ENCODE measurements at places on chromosomes 13 and 19. TPM values are rescaled to one million over a fixed set of nuclear protein-coding genes. Genes with fewer than 3 reads are reported as not detected.
A peak's percentile ranks its signal among the peaks of the same experiment; 100 is the strongest.

DNA sequence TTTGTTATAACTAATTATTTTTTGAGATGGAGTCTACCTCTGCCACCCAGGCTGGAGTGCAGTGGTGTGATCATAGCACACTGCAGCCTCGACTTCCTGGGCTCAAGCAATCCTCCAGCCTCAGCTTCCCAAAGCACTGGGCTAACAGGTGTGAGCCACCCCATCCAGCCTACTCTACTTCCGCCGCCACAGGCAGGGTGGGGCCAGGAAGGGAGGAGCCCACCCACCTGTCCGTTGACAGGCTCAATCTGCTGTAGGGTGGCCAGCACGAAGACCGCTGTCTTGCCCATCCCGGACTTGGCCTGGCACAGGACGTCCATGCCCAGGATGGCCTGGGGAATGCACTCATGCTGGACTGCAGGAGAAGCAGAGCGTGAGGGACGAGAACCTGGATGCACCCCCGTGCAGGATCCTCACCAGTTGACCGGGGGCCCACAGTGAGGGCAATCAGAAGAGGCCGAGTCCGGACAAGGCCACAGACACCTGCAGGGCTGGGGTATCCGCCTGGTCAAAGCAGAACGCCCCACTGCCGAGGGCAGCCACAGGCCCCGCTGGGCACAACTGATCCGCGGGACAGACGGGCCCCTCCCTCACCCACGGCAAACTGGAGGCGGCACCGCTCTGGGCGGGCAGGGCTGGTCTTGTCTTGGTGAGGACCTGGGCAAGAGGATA lies 6.7 kb downstream of the DDX39A start:
- DNase-seq = no peak

GRCh38 chr13:58048670-58049069 lies 417.1 kb downstream of the PCDH17 start:
- DNase-seq = no peak

DNA sequence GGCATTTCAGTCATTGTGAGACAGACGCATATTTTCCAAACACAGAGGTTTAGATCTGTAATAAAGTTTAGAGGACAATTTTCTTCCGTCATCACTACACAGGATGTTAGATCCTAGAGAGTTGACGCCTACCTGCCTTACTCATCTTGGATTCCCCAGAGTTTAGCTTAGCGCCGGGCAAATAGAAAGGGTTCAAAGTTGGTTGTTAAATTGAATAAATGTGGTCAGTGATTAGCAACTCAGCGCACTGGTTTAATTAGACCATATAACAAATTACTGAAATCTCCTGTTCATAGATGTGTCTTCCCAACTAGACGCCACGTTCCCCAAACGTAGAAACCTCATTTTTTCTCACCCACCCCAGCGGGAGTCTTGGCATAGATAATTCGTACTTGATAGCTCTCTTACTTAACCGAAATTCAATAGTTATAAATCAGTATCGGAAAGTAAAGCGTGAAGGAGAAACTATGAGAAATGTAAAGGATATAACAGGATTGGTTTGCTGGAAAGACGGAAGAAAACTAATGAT lies 726 bp upstream of the UFM1 start:
- peak; percentile 61 for DNase-seq

The TINCR gene
- total RNA-seq = 0.50 TPM

- peak; percentile 86 for DNase-seq
Measured at GRCh38 chr13:31045286-31046081, 113.0 kb downstream of the TEX26 start.

The ZNF229 gene
- 1.0 TPM for total RNA-seq

The ZNF845 gene
- total RNA-seq = 5.6 TPM

- DNase-seq = no peak
Measured at GRCh38 chr13:21033212-21033840, 28.1 kb downstream of the LATS2 start.

- no peak for DNase-seq
Measured at GRCh38 chr13:113013878-113014751, 45.1 kb downstream of the MCF2L start.

GRCh38 chr19:17772172-17772571 lies 20.9 kb downstream of the FCHO1 start:
- DNase-seq = peak; percentile 37

DNA sequence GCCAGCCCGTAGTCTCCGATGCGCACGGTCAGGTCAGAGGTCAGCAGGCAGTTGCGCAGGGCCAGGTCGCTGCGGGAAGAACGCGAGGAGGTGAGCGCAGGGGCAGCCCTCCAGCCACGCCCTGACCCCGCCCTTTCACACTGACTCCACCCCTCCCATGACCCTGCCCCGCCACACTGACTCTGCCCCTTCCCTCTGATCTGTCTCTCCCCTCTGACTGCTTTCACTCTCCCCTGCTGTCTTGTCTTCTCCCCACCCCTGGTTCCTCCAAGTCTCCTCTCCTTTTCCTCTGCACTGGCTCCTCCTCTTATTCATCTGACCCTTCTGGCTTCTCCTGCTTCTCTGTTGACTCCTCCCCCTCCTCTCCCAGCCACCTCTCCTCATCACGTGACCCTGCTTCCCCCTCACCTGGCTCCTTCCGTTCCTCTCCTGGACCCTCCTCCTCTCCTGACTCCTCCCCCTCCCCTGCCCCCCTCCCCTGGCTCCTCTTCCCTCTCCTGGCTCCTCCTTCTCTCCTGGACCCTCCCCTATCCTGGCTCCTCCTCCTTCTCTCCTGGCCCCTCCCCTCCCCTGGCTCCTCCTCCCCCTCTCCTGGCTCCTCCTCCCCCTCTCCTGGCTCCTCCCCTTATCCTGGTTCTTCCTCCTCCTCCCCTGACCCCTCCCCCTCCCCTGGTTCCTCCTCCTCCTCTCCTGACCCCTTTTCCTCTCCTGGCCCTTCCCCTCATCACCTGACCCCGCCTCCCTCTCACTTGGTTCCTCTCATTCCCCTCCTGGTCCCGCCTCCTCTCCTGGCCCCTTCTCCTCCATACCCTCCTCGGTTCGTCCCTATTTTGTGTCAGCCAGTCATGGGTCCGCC lies 9.9 kb downstream of the LMTK3 start:
- peak; percentile 87 for DNase-seq

DNA sequence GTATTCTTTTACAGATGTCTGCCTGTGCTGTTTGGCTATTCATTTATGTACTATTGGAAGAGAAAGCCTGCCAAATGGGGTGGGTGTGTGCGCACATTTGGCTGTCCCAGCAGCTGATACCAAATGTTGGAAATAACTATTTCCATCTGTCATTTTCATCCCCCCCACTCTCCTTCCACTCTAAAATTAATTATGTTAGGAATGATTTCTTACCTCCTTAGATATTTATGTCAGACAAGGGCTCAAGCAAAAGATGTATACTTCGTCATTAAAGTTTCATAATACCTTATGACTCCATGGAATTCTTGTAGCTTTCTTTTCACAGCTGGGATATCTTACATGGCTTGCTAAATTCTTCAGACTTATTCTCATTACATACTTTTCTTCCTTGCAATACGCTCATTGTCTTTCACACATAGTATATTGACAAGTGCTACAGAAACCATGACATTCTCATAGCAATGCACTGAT lies 18.6 kb downstream of the ITM2B start:
- no peak for DNase-seq

DNA sequence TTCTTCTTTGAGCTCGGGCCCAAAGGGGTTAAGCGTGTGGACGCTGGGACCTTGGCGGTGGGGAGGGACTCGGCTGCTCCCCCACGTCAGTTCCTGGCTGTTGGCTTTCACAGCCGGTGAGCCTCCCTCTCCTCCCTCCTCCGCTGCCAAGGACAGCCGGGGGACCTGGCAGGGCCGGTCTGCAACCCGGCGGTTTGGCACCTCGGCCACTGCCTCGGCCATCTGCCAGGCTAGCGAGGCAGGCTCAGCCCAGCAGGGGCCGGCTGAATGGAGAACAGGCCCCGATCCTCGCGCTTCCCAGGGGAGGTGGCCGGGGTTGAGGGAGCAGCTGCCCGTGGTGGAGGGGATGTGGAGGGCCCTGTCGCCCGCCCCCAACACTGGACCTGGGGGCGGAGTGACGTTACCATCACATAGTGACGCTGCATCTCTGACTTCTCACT lies 5.0 kb downstream of the TLE5 start:
- no peak for DNase-seq

GRCh38 chr19:3291644-3292043 lies 67.2 kb downstream of the CELF5 start:
- no peak for DNase-seq

DNA sequence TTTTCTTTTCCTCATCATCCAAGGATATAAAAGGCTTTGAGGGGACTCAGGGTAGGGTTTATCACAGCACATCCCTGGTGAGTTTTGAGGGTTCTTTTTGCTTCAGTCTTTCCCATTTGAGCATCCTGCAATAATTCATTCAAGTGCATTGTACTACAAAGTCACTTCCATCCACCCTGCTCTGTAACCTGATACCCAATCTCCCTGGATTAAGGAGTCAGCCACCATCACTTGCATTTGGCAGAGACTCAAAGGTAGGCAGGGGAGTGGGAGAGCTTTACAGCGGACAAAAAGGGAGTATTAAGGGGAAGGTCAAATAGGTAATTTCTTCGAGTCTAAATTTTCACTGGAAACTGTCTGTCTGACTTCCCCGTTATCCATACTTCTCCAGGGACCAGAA lies 216.1 kb upstream of the TMTC4 start:
- no peak for DNase-seq

GRCh38 chr13:22095794-22096193 lies 424.9 kb downstream of the FGF9 start:
- no peak for DNase-seq

DNA sequence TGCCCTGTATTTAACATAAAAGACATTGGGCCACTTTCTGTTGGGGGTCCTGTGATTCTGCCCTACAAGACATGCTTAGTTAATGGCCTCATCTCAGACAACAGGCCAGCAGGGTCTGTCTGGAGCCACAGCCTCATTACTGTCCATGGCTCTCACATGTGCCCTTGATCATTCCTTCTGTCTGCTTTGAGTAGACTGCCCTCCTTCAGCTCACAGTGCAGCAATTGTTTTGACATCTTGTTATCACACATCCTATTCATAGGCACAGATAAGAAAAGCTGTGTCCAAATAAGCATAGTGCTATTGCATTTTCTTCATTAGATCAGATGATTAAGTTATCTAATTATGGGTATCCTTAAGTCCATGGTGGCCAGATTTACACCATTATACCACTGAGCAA lies 127.9 kb downstream of the KCTD12 start:
- no peak for DNase-seq

The ZNF541 gene
- 0.29 TPM for total RNA-seq

- DNase-seq = no peak
Measured at GRCh38 chr13:89628567-89628966, 1718.9 kb upstream of the MIR17HG start.

GRCh38 chr19:34881982-34882381 lies 44.7 kb upstream of the ZNF30 start:
- DNase-seq = no peak

GRCh38 chr19:4061178-4061682 lies 5.5 kb downstream of the ZBTB7A start:
- DNase-seq = peak; percentile 57

DNA sequence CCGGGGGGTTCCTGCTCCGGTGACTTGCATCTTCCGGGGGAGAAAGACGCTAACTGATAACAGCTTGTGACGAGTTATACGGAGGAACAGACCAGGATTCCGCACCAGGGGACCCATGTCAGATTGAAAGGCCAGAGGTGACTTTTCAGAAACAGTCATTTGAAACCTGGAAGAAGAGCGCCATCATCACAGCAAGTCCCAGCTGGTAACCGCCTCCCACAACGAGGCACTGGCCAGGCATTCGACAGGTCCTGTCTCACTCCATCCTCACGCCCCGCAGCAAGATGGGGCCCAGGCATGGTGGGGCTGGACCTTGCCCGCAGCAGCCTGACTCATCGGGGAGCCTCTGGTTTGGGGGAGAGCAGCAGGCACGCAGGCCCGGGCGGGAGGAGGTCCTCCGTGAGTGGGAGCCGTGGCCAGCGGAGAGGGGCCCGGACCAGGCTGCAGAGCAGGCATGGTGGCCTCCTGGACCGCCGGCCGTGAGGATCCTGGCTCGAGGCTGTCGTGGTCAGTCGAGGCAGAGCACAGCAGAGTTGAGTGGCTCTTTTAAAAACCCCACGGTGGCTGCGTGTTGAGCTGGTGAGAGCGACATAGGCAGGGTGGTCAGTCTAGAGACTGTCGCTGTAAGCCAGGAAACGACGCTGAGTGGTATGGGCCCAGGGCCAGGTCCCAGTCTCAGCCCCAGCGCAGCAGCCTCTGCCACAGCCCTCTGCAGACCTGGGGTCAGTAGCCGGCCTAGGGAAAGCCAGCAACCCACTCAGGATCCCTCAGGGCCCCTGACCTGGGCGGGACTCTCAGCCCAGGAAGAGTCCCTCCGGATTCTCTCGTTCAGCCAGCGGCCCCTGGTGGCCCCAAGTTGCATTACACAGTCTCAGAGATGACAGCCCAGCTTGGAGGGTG lies 94.9 kb upstream of the MCF2L start:
- DNase-seq = peak; percentile 86

GRCh38 chr13:23889615-23890607 lies 711 bp upstream of the MIPEP start:
- DNase-seq = no peak

DNA sequence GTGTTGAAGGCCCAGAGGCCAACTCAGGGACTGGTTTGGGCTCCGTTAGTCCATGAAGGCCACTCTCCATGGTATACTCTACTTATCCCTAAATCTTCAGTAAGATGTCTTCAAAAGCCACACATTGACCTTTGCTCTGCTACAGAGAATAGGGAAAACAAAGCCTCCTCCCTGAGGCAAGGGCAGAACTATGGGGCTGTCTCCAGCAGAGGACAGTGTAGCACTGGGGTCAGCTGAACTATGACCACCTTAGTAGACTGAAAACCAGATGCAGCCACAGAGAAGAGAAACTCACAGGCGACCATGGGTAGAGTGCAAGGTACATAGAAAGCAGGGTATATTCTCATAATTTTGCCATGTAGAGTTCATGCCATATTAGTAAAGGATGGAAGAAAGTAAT lies 587.4 kb downstream of the LMO7 start:
- no peak for DNase-seq

The TEX29 gene
- total RNA-seq = 0.67 TPM

GRCh38 chr19:36652958-36653357 lies 13.7 kb downstream of the ZNF461 start:
- DNase-seq = no peak

GRCh38 chr19:30344446-30345425 lies 27.4 kb upstream of the ZNF536 start:
- no peak for DNase-seq

- no peak for DNase-seq
Measured at GRCh38 chr13:26531742-26532141, 25.7 kb upstream of the WASF3 start.

- DNase-seq = peak; percentile 70
Measured at GRCh38 chr19:11405846-11406643, 13.1 kb downstream of the RGL3 start.

The ITGBL1 gene
- not detected for total RNA-seq

DNA sequence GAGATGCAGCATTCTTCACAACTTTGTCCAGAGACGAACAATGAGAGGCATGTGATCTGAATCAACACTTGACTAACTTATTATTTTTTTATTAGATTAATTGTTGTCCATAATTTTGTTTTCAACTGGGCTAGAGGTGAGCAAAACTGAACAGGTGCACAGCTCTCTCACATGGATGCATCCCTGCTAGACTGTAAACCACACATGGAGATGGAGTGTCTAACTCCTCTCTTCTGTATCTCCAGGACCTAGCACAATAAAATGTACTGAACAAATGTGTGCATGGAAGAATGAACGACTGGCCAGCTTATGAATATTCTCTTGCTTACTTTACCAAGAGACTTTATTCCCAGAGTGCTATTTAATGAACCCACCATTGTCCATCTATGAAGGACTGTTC lies 627.7 kb downstream of the LIG4 start:
- DNase-seq = no peak
